Cortex of kidney (tissue), 1 donor: ENCODE measurements at places on chromosomes 5 and 9.

DNA sequence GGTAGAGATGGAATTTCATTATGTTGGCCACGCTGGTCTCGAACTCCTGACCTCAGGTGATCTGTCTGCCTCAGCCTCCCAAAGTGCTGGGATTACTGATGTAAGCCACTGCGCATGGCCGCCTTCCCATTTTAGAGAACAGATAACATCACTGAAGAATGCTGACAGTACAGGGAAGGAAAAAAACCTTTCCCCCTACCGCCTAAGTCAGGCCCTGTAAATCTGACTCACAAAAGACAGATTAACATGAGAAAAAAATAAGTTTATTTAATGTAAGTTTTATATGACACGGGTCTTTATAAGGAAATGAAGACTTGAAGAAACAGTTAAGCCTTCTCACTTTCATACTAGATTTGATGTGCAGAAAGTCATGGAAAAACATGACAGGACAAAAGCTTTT, 227.2 kb upstream of the ZNF608 start:
- no peak for DNase-seq

DNA sequence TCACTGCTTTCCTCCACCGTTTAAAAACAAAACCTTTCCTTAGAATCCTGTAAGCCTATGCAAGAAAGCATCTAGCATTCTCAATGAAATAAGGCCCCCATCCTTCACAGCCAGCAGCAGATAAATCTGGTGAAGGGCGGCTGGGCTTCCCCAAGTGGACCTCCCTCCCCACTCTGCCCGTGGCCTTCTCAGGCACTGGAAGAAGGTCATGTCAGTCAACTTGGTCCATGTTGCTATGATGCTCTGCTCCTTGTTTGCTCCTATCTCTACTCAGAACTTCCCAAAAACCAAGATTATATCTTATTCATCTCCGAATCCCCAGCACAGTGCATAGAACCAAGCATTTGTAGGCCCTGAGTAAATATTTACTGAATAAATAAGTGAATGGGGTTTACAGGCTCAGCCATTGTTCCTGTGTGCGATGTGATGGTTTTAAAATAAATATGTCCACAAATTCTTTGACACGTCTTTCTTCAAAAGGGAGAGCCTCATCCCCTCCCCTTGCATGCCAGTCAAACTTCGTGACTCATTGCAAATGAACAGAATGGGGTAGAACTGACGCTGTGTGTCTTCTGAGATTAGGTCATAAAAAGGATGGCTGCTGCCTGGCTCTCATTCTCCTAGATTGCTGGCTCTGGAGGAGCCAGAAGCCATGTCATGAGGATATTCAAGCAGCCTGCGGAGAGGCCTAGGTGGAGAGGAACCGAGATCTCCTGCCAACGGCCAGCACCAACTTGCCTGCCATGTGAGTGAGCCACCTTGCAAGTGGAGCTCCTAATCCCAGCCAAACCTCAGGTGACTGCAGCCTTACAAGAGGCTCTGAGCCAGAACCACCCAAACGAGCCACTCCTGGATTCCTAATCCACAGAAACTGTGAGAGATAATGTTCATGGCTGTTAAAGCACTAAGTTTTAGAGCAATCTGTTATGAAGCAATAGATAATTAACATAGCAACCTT, 70.5 kb downstream of the MED27 start:
- no peak for DNase-seq

- no peak for DNase-seq
Measured at GRCh38 chr9:121292051-121292450, 24.1 kb downstream of the GSN start.

GRCh38 chr9:83451308-83451707, 86.9 kb downstream of the FRMD3 start:
- DNase-seq = no peak

DNA sequence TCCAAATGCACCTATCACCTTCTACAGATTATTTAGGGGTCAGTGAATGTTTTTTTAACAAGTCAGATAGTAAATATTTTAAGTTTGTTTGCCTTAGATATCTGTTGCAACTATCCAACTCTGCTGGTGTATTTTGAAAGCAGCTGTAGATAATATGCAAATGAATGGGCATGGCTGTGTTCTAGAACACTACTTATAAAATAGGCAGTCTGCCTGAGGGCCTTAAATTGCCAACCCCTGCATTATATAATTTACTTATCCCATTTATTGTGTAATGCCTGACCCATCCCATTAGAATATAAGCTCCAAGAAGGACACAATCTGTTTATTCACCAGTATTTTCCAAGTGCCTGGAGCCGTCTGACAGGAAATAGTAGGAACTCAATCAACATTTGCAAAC, 149.0 kb downstream of the TTC39B start:
- no peak for DNase-seq

GRCh38 chr5:7629561-7629960, 221.4 kb downstream of the CFAP90 start:
- DNase-seq = no peak

GRCh38 chr5:121384359-121384758, 467.3 kb upstream of the FTMT start:
- DNase-seq = no peak

DNA sequence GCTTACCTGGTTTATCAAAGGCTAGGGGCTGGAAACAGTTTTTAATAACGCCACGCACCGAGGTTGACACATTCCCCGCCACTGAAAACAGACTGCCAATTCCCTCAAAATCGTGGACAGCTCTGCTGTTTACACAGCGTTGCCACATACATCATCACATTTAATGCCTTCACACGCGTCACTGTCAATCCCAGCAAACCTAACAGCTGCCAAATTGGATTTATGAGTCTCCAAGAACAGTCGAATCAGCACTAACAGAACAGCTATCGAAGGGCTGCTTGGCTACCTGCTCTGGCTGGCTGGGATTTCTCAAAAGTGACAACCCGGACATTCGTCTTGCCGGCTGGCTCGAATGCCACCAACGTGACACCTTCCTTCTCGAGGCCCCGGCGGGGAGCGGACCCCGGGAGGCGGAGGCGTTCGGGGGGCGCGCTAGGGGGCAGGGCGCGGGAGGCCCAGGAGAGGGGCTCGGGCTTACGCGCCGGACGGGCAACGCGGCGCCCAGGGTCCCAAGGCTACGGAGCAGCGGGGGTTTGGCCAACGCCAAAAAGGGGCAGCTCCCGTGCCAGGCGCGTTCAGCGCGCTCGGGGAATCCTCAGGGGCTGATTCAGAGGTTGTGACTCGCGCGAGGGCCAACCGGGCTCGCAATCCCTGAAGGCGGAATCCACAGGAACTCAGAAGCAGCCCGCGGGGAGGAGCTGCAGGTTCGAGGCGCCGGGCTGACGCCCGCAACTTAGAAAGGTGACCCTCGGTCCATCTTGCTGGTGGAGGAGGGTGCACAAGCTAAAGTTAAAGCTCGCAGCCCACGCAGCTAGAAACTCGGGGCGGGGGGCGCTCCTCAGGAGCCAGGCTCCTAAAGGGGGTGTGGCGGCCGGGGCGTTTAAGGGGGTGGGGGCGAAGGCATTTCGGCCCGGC, 1.2 kb downstream of the CDC14B start:
- no peak for DNase-seq
